ENCODE measurements at places on chromosomes 7 and 10.

DNA sequence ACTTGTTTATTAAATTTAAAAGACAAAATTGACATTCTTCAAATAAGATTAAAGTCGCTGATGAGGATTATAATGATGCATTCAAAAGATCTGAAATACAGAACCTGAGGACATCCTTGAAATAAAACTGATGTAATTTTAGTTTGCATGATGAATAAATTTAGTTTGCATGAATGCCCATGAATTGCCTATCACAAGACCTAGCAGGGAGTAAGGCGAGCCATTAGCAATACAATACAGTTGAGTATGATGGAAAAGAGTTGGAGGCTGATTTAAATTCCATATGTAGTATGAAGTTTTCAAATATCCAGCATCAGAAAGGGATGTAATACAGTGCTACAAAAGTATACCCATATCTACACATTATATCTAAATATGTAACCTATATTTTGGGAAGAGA, 321.3 kb downstream of the CACNA2D1 start:
- DNase-seq, result no peak

DNA sequence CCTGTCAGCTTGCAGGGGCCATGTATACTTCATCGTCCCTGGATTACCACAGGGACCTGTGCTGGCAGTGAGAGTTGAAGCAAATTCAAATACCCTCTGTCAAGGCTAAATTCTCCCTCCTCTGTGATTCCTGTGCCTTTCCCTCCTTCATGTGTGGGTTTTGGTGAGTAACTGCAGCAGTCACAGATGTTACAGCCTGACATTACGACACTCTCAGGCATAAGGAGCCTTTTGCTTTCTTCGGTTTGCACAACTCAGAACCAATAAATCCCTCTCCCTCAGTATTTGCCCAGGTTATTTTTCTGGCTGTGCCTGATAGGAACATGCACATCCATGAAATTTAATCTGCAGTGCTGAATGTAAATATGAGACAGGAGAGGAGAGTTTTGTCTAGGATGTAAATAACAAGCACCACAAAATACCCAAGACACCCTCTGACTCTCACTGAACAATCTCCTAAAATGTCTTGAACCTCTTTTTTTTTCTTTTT, 997.2 kb upstream of the GHITM start:
- no peak for DNase-seq

- no peak for DNase-seq
Observed at GRCh38 chr10:14476006-14476405, 145.3 kb upstream of the FRMD4A start.

GRCh38 chr10:94327649-94328048, 35.1 kb downstream of the NOC3L start:
- no peak for DNase-seq

GRCh38 chr10:37488792-37489657, 363.6 kb downstream of the ANKRD30A start:
- no peak for DNase-seq
